ENCODE measurements at places on chromosomes 1 and 21.

DNA sequence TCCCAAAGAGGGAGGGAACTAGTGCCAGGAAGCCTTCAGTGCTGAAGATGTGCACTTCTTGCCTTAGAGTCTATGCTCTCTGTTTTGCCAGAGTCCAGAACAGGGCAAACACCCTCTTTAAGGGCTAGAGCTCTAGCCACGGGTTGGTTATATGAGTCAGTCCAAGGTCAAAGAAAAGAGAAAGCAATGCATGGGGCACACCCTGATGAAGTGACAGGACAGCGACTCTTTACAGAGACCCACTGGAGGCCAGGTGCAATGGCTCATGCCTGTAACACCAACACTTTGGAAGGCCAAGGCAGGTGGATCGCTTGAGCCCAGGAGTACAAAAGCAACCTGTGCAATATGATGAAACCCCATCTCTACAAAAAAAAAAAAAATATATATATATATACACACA lies 86.1 kb downstream of the TGFBR3 start:
- DNase-seq = no peak

GRCh38 chr1:232101231-232101630 lies 474.6 kb downstream of the DISC1 start:
- DNase-seq = no peak

GRCh38 chr1:56173736-56174135 lies 405.6 kb downstream of the PLPP3 start:
- DNase-seq = no peak

DNA sequence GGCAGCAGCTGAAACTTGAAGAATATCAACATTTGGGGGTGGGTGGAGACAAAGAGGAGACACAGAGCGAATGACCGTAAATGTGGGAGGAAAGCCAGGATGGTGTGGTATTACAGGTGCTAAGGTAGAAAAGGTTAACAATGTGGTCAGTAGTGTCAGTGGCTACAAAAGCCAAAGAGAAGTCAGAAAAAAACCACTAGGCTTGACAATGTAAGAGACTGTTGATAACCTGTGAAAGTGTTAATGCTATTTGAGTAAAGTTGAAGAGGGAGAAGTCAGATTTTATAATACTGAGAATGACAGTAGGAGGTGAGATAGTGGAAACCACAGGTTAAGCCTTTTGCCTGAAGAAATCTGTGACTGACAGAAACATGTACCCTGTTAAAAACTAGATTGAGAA lies 120.8 kb downstream of the CLEC20A start:
- no peak for DNase-seq

- no peak for DNase-seq
These were observed 62.8 kb downstream of the NRIP1 start for GRCh38 chr21:15001857-15002606.

DNA sequence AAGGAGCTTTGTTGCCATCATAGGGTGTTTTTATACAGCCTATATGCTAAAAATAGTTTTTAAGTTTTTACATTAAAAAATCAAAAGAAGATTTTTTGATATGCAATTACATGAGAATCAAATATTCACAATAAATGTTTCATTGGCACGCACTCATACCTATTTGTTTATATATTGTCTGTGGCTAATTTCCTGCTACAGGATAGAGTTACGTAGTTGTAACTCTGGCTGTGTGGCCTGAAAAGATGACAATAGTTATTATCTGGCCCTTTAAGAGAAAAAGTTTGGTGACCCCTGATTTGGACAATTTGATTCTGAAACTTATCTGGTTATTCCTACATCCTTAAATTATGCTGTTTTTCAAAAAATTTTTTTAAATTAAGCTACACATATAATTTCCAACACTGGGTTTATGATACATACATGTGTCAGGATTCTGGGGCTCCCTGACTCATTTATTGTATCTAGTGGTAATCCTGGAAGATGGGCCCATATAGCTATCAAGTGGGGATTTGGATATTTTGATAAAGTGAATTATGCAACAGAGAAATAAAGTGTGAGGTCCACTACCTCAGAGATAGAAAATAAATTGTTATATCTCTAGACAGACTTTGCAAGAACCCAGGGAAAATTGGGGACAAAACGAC lies 370.2 kb upstream of the LYPLAL1 start:
- DNase-seq = no peak

GRCh38 chr1:195462646-195463045 lies 1145.6 kb downstream of the KCNT2 start:
- no peak for DNase-seq

DNA sequence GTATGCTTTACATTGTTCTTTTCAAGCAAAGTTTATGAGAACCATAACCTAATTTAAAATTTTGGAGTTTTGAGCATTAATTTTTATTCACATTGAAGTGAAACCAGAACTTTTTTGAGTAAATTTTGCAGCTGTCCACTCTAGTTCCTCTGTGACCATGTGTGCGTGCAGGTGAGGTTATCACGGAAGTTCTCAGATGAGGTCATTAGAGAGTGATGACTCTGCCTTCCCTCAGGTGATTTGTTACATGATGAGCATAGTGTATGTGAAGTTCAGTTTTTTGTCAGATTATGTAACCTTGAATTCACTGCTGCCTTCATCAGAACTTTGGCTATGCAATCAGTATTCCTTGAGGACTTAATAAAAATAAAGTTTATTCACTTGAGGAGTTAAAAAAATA lies 828.2 kb downstream of the ADGRL2 start:
- DNase-seq = no peak

All from activated naive CD8-positive, alpha-beta T cell treated with anti-CD3 and anti-CD28 coated beads for 36 hours (primary cell).